ENCODE measurements at places on chromosomes 5 and 9.

- DNase-seq = no peak
Observed at GRCh38 chr9:78150312-78150982, 85.4 kb upstream of the CEP78 start.

DNA sequence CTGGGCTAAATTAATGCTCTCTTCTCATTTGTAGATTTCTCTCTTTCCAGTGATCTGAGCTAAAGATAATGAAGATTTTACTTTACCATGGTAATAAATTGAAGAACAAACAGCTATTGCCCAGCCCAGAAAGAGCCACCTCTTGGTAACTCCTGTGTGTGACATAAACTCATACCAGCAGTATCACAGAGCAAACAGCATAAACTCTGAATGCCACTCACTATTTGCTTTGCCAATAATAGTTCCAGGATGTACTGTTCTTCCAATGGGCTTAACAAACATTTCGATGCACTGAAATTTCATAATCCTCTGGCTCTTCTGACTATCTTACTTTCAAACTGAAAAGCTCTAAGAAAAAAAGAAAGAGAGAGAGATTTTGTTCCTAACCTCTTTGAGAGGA is 69.8 kb upstream of the RASEF start:
- DNase-seq = no peak

- no peak for DNase-seq
Observed at GRCh38 chr5:139431706-139432105, 7.6 kb downstream of the DNAJC18 start.

GRCh38 chr5:143471666-143472464 is 68.4 kb upstream of the NR3C1 start:
- no peak for DNase-seq

- DNase-seq = no peak
Observed at GRCh38 chr9:70578720-70579119, 164.3 kb upstream of the KLF9 start.

GRCh38 chr5:59361454-59361853 is 532.1 kb downstream of the PDE4D start:
- no peak for DNase-seq

GRCh38 chr5:57442080-57442839 is 40.4 kb downstream of the ACTBL2 start:
- no peak for DNase-seq

- no peak for DNase-seq
Observed at GRCh38 chr9:137294091-137294680, 7.9 kb downstream of the NRARP start.

DNA sequence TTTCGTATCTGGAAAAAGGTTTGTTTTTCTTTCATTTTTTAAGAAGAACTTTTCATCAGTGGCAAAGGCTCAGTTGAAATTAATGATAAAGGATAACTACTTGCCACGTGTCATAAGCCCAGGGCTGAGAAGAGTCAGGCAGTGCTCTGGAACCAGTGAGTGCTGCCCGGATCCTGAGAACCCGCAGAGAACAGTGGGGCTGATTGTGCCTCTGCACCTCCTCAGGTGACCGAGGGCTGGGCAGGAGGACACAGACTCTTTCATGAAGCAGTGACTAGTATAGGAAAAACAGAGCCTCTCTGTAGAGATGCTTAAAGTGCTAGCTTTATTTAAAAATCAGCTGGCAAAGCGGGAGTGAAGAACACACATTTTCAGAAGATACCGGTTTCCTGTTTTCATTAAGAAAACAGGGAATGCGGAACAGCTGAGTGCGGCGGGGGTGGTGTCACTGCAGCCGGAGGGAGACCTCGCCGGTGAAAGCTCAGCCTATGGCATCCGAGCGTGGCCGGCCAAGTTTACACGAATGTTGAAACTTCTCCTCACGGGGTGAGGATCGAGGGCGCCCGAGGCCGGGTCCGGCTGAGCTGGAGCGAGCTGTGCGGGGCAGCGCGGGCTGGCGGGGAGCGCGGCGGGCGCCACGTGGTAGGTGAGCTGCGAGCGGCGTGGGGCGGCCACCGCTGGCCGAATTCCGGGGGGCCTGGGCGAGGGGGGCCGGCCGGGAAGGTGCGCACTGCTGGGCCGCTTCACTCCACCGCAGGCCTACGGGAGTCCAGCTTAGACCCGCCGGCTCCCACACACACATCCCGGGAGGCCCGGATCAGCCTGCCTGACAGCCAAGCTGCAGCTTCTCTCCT is 134.7 kb upstream of the DMRT1 start:
- peak; percentile 18 for DNase-seq

GRCh38 chr9:100098046-100098886 is 534 bp downstream of the ERP44 start:
- peak; percentile 14 for DNase-seq

GRCh38 chr5:1549475-1550030 is 25.8 kb upstream of the LPCAT1 start:
- DNase-seq = no peak

DNA sequence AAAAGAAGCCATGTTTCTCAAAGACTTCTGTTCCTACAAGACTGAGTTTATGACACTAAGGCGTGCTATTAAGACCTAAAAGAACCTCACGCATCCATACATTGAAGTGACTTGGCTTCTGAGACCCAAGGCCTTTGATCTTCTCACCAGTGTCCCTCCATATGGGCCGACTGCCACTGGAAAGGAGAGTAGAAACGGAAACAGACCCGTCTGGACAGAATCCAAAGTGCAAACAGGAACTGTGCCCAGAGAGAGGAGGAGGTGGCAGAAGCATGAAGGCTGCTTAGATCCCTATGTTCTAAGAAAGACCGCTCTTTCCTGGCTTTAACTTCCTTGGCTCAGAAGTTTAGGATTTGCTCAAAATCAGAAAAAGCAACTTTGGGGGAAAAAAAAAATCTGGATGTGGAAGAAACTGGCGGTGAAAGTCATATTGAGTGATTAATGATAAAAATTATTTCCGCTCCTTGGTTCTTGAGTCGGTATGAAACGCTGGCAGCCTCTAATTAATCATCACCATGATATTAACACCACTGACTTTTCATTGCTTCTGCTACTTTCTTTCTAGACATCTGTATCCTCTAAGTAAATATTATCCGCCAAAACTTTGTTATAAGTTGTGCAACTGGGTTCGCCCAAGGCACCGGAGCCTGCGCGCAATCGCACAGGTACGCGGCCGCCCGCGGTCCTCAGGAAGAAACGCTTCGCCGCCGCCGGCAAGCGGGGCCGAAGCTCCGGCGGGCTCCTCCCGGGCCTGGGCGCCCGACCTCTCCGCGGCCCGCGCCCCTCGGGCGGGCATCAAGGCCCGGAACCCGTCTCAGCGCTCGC is 726 bp downstream of the DAP start:
- DNase-seq = peak; percentile 27

GRCh38 chr5:145068721-145069120 is 766.4 kb downstream of the PRELID2 start:
- no peak for DNase-seq

- DNase-seq = peak; percentile 54
Observed at GRCh38 chr5:76404223-76405211, 1.4 kb downstream of the IQGAP2 start.

DNA sequence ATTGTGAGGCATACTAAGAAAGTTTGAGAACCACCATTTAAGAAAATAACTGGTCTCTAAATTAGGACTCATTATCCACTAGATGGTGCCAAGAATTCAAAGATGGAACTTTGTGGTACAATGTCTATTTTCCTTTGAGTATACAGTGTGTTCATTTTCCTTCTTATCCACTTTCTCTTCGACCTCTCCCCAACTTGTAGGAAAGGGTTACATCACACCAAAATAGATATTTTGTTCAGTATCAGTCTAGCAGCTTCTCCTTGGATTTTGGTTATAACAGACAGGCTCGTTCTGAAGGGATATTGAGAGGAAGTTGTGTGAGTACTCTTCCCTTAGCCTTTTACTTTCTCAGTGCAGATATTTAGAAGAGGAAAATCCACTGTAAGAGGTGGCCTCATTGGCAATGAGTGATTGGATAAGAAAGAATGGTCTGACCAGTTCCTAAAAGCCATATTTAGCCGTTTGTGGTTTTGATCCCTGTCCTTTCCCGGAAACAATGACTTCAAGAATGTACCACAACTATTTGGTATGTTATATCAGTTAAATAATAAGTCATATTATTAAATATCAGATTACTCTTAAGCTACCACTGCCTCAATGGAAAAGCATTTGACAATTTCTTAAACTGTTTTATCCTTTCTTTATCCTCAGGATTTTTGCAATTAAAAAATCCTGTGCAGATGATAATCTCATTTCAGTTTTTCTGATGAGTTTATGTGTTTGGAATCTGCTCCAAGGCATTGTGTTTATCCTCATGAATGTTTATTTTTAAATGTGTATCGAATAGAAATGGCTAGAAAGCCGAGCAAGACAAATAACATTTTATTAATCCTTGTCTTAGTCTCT is 69.0 kb upstream of the GRAMD2B start:
- DNase-seq = no peak

DNA sequence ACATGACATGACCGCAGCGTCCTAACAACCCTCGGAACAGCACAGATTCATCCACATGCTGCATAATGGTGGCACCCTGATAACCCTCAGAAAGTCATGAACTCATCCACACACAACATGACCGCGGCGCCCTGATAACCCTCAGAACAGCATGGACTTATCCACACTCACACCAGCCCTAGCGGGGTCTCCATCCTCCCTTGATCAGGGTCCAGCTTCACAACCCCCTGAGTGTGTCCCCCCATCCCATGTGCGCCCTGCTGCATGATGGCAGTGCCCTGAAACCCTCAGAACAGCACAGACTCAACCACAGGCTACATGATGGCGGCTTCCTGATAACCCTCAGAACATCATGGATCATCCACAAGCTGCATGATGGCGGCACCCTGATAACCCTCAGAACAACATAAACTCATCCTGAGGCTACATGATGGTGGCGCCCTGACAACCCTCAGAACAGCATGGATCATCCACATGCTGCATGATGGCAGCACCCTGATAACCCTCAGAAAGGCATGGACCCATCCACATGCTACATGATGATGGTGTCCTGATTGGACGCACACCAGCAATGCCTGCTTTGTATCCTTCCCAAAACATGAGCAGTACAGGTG is 28.3 kb downstream of the SLC6A3 start:
- DNase-seq = no peak

- no peak for DNase-seq
Observed at GRCh38 chr9:112007575-112008240, 111.1 kb downstream of the UGCG start.

DNA sequence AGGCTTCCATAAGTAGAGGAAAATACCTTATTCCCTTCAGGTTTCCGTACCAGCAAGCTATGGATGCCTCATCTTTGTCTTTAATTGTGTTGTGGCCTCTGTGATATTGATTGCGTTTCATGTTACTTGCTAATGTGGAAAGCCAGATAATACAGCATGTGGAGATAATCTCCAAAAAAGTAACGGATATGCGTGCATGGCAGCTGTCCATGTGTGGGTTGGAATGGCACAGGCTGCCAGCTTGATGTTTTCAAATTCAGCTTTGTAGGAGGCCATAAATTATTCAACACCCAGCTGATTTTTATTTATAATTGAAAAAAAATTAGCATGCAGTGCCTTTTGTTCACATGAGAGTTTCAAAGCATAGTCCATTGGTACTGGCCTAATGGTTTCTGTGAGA is 144.9 kb downstream of the GIN1 start:
- no peak for DNase-seq

- peak; percentile 85 for DNase-seq
Observed at GRCh38 chr9:136485049-136486045, 2.5 kb upstream of the SEC16A start.

DNA sequence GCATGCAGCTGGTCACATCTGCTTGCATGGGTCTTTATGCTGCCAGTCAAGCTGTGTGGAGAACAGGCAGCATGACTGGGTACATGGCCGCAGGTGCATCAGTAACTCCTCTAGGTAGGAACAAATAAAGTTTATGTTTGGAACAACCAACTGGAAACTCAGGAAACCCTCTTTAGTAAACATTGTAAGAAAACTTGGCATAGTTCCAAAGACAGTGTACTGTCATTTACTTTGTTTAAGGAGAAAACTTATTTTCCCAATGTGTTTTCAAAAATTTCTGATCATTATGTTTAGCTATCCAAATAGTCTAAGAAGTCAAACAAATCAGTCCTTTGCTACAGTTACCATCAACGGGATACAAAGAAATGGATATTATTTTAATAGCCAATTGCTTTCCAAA is 386.0 kb downstream of the CHSY3 start:
- DNase-seq = no peak

GRCh38 chr5:149496166-149496565 is 55.1 kb downstream of the CSNK1A1 start:
- DNase-seq = no peak

GRCh38 chr9:18190671-18191374 is 283.1 kb upstream of the ADAMTSL1 start:
- no peak for DNase-seq

- DNase-seq = no peak
Observed at GRCh38 chr5:65855766-65856315, 70.5 kb upstream of the ERBIN start.

DNA sequence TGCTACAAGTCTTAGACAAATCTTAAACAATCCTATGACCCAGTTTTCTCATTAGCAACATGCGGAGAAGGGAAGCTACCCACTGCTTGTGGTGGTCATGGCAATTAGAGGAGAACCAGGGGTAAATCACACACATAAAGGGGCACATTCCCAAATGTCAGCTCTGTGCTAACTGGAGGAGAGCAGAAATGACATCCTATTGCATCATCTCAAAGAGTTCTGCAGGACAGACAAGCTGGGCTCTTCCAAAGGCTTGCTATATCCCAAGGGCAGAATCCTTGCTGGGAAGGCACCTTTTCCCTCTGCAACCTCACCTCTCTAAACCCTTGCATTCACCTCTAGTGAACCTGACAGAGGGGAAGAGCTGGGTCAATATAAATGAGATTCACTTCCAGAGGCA is 17.0 kb upstream of the WWC1 start:
- no peak for DNase-seq

- no peak for DNase-seq
Observed at GRCh38 chr5:79436224-79436623, 77.7 kb downstream of the HOMER1 start.

DNA sequence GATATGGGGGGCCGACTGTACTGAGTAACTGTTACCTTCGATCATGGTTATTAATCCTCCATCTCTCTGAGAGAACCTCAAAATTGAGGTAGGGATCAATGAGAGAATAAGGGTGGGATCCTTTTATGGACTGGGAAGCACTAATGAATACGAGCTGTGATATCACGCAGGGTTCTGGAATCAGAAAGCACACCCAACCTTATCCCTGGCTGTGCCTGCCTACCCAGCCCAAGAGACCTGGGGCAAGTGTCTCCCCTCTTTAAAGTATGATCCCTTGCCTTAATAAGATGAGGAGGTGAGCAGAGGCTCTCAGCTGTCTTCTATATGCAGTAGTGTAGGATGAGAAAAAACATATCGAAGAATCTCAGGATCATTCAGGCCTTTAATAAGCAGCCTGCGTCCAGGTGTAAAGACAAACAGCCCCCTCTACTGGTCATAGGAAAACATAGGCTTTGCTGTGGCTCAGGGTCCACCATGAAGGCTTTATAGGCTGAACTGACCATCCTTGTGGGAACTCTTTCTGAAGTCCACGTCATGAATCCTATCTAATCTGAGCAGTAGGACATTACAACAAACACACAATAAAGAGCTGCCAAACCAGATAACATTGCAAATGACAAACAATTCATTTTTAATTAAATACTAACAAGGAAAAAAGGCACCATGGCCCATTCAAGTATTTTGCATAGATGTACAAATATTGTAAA is 16.8 kb downstream of the NIPAL4 start:
- DNase-seq = no peak

GRCh38 chr9:138105123-138105415 is 227.5 kb downstream of the CACNA1B start:
- no peak for DNase-seq

- DNase-seq = no peak
Observed at GRCh38 chr5:73280821-73281746, 108.1 kb downstream of the TMEM174 start.

- no peak for DNase-seq
Observed at GRCh38 chr5:158739951-158740757, 359.6 kb downstream of the EBF1 start.

Measured in stimulated activated CD4-positive, alpha-beta T cell treated with anti-CD3 and anti-CD28 coated beads, Interleukin-2, amount 100 ng/mL, for 48 hours (primary cell).